Activated T-helper 2 cell treated with anti-CD3 and anti-CD28 coated beads, Interferon-gamma antibody, Interleukin-2, Interleukin-4, amounts not matched to agents 10 μg/mL and 5 μg/mL and 100 μg/mL, durations not matched to agents 14 hours and 24 hours and 36 hours (primary cell): ENCODE measurements at places on chromosomes 2 and 18. TPM values are rescaled to one million over a fixed set of nuclear protein-coding genes. Genes with fewer than 3 reads are reported as not detected.

RTP5 gene
- total RNA-seq = 0.09 and 0.30 TPM in 2 replicates

UNC80 gene
- total RNA-seq = not detected in 2 replicates

ERFE gene
- total RNA-seq = 0.46 and 1.1 TPM in 2 replicates

TMEFF2 gene
- total RNA-seq = not detected in 2 replicates

ASNSD1 gene
- total RNA-seq = 52.0 and 52.7 TPM in 2 replicates

HTR2B gene
- not detected in 2 replicates for total RNA-seq

ANKRD30BL gene
- total RNA-seq = not detected in 2 replicates

GALR1 gene
- total RNA-seq = not detected in 2 replicates

REG3A gene
- not detected in 2 replicates for total RNA-seq

CYTIP gene
- total RNA-seq = 199 and 206 TPM in 2 replicates

FRZB gene
- not detected in 2 replicates for total RNA-seq

ARID5A gene
- 164 and 170 TPM in 2 replicates for total RNA-seq

FSIP2 gene
- 0.21 and 0.28 TPM in 2 replicates for total RNA-seq

GPAT2 gene
- 18.0 and 19.1 TPM in 2 replicates for total RNA-seq

ETAA1 gene
- total RNA-seq = 11.1 and 12.0 TPM in 2 replicates

FKBP1B gene
- 1.1 and 2.1 TPM in 2 replicates for total RNA-seq

PDCD1 gene
- total RNA-seq = 42.0 and 44.7 TPM in 2 replicates
